Esophagus mucosa (tissue), 1 donor: ENCODE measurements at places on chromosomes 6 and 20.
A peak's percentile ranks its signal among the peaks of the same experiment; 100 is the strongest.

GRCh38 chr6:160238278-160238711, 20.3 kb downstream of the SLC22A2 start:
- peak; percentile 49 for ATAC-seq

DNA sequence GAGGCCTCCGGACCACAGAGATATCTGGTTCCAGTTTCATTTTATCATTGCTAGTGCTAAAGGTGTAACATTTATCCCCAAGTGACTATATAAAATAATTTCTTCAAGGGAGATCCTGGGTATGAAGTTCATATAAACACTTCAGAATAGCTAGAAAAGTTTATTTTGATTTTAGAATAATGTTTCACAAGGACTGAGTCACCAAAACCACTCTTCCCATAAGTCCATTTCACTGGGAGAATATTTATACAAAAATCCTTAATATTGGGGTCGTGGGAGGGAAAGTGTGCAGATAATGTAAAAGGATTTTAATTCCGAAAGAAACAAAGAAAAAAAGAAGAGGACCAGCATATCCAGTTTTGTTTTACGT, 128.1 kb downstream of the ISM1 start:
- no peak for ATAC-seq

- no peak for ATAC-seq
These were observed 9.2 kb upstream of the SCGN start for GRCh38 chr6:25642667-25643328.

GRCh38 chr20:44633872-44634600, 17.5 kb downstream of the ADA start:
- no peak for ATAC-seq

DNA sequence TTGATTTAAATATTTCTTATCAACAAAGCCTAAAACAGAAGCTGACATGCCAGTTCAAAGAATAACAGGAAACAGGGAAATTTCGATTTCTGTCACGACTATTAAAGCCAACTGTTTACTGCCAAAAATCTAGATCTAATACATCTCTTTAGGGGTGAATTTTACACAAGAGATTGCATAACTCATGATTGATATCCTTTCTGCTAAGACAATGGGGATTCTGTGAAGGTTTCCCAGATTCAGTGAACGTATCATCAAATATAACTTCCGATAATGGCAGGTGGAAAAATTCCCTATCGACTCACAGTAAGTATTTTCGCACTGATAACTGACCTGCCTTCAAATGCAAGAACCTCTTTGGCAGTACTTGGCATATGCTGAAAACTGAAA, 42.9 kb downstream of the NHSL1 start:
- no peak for ATAC-seq
